ENCODE measurements at places on chromosomes 1 and 21. TPM values are rescaled to one million over a fixed set of nuclear protein-coding genes. Genes with fewer than 3 reads are reported as not detected.
A peak's percentile ranks its signal among the peaks of the same experiment; 100 is the strongest.

DNA sequence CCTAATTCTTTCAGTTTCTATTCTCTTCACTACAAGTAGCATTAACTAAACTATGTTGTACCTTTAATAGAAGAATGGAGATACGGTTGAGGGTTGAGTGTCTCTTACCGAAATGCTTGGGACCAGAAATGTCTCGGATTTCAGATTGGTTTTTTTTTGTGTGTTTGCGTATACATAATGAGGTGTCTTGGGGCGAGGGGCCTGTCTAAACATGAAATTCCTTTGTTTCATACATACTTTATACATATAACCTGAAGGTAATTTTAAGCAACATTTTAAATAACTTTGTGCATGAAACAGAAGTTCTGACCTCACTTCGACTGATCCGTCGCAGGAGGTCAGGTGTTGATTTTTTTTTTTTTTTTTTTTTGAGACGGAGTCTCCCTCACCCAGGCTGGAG lies 36.3 kb upstream of the MYOCOS start:
- no peak for DNase-seq

DNA sequence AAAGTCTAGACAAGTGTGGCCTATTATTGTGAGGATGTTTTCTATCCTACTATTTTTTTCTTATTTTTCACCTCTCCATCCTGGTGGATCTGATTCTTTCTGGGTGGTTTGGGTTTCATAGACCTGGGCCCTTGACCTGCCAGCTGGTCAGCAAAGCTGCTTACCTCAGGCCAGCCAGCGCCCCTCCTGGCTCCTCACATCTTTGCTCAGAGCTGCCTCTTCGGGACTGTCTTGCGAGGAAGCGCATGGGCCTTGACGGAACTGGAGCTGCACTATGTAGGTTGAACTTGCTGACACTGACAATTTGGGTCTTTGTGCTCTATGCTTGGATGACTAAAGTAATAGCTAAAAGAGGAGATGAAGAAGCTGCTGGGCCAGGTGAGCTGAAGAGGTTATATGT lies 138.5 kb upstream of the SYT6 start:
- no peak for DNase-seq

GRCh38 chr1:34479731-34480130 lies 275.1 kb upstream of the GJB5 start:
- DNase-seq = no peak

GRCh38 chr1:114153261-114154145 lies at the start of gene SYT6:
Gene SYT6, minus strand, starts transcription at chr1:114153869. Its CDS starts 97 bp downstream, at chr1:114153772.
- DNase-seq = no peak

DNA sequence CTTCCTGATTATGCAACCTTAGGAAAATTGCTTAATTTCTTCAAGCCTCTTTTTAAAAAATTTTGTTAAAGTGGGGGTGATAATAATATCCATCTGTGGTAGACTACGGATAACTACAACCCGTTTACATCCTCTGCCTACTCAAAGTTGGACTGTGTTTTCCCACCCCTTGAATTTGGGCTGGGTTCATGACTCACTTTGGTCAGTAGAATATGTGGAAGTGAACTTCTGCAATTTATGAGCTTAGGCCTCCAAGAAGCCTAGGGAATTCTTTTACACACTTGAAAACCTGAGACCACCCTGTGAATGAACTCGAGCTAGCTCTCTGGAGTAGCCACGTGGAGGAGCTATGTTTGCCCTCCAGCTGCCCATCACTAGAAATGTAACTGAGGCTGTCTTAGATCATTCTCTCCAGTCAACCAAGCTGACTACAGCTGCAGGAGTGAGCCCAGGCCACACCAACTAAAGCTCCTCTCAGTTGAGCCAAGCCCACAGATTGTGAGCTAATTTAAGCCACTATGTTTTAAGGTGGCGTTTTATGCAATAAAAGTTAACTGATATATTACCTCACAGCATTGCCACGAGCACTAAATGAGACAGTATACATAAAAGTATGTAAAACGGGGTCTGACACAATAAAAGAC lies 29.6 kb upstream of the CACHD1 start:
- DNase-seq = no peak

DNA sequence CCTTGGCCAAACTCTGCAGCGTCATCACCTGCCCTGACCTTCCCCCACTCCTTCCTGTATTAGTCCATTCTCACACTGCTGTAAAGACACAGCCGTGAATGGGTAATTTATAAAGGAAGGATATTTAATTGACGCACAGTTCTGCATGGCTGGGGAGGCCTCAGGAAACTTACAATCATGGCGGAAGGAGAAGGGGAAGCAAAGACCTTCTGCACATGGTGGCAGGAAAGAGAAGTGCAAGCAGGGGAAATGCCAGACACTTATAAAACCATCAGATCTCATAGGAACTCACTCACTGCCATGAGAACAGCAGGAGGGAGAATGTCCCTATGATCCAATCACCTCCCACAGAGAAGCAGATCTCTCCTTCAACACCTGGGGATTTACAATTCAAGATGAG lies 408.5 kb downstream of the PTPRU start:
- no peak for DNase-seq

DNA sequence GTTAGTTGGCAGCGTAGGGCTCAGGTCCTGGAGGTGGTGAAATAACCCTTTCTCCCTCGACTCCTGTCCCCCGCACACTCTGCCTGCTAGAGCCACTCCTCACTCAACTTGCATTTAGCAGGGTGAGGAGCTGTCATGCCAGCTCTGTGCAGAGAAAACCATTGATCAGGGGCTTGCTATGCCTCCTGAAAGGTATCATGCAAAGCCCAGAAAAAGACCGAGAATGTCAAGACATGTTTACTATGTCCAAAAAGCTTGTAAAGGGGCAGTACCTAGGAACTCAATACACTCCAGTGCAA lies 18.0 kb downstream of the ALDH4A1 start:
- DNase-seq = no peak

- DNase-seq = no peak
Measured at GRCh38 chr21:35259457-35259856, 210.4 kb upstream of the RUNX1 start.

GRCh38 chr1:3915551-3916121 lies 15.6 kb upstream of the C1orf174 start:
- no peak for DNase-seq

DNA sequence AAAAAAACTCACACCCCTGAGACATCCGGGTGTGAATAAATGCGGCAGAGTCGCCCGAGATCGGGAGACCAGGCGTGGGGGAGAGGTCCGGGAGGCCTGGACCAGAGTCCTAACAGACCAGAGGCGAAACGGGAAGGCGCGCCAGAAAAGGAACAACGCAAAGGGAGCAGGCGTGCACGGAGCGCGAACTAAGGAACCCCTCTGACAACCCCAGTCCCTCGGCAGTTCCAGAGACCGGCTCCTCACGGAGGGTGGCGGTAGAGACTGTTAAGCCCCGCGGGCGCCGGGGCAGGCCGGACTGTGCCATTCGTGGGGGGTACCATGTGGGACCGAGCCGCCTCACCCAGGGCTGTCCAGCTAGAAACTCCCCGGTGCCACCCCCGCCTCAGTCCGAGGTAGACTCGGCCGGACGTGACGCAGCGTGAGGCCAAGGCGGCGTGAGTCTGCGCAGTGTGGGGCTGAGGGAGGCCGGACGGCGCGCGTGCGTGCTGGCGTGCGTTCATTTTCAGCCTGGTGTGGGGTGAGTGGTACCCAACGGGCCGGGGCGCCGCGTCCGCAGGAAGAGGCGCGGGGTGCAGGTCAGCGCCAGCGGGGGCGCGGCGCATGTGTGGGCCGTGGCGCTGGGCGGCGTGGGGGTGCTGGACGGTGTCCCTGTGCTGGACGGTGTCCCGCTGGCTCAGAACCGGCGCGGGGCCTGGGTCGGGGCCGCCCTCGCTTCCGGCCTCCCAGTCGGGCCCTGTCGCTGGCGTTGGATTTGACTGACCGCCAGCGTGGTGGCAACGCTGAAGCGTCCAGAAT lies at the start of gene PARK7:
Gene PARK7 (plus strand): TSS at position 496 of the 798 bp plus-strand sequence. CDS start 1,075 bp downstream, outside the sequence.
- peak; percentile 100 for DNase-seq

DNA sequence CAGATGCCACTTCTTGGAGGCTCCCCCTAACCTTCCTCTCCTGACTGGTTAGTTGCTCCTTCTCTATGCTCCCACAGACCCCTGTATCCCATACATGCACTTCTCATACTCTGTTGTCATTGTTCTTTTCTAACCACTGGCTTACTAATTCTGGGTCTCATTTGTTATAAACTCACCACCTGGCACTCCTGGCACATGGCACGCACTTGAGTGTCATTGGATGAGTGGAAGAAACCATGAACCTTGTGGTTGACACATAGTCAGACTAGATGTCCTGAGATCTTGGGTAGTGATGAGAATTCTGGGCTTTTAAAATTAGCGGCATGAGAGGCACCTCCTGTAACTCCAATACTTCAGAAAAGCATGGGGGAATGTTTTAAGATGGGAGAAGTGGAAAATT lies 49.3 kb downstream of the TRIM62 start:
- DNase-seq = no peak

GRCh38 chr1:199226163-199226562 lies 587.3 kb downstream of the PTPRC start:
- peak; percentile 32 for DNase-seq

DNA sequence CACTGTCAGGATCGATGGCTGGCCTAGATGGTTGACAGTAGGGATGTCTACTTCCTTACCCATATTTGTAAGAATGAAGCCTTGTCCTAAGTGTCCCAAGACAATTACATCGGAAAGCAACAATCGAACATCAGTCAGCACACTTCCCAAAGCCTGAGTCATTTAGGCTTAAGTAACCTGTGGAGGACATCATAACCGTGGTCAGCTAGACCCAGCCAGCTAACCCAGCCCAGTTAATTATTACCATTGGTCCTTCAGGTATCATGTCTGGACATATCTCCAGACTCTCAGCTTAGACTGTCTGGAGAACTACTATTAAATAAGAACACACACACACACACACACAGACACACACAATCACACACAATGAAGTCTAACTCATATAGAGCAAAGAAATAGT lies 264.7 kb downstream of the TRABD2B start:
- no peak for DNase-seq

DNA sequence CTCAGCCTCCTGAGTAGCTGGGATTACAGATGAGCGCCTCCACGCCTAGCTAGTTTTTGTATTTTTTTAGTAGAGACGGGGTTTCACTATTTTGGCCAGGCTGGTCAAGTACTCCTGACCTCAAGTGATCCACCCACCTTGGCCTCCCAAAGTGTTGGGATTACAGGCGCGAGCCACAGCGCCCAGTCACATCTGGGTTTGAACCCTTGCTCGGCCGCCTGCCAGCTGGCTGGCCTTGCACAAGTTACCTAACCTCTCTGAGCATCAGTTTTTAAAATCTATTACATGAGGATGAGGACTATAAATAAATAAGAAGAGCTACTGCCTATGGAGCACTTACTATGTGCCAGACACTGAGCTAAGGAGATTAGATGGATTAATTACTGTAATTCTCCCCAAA lies 17.7 kb upstream of the PADI2 start:
- no peak for DNase-seq

DNA sequence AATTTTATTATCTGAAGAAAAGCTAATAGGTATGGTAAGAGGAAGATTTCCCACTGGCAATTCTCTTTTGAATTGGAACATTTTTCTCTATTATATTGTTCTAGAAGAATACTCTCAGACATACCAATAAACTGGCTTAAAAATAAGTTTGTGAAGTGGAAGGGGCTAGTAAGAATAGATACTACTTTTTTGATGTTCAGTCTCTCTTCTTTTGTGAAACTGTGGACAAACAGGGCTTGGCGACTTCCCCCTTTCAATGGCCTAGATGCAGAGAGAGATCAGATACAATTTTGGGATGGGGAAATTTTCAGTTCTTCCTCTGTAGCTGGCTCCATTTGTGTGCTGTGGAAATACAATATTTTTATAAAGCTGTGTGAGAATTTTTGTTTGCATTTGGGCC lies 2.5 kb downstream of the PBX1 start:
- no peak for DNase-seq

GRCh38 chr1:108719656-108720435 lies 7.1 kb downstream of the FNDC7 start:
- DNase-seq = no peak

DNA sequence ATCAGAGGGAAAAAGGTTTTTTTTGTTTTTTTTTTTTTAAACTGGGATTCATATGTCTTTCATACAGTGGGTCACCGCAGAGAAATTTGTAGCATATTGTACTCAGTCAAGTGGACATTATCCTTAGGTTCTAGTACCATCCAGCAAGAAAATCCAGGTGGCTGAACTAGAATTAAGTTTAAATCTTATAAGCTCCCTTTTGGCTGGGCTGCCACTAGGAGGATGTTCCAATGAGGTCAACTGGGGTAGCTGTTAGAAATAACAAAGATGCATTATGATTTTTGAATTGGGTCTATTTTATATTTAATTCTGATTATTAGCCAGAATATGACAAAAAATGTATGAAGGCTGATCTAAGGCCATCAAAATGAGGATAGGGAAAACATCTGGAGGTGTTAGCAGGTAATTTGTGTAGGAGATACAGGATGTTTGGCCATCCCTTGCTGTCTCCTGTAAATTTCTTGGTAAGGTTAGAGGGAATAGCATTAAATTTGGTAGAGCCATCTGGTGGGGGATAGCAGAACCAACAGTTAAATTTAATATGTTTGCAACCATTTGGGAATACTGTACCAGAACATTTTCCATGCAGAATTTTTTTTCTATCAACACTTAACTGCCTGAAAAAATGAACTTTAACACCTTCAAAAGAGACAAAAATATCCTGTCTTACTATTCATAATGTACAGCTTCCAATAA lies 568.5 kb upstream of the B3GALT2 start:
- peak; percentile 4 for DNase-seq

- DNase-seq = no peak
Measured at GRCh38 chr1:33805988-33806387, 57.9 kb upstream of the HMGB4 start.

- DNase-seq = peak; percentile 15
Measured at GRCh38 chr1:157994704-157995582, 1.5 kb downstream of the KIRREL1 start.

GRCh38 chr1:39142401-39143060 lies 62.0 kb upstream of the MACF1 start:
- no peak for DNase-seq

GRCh38 chr1:151760597-151761385 lies 2.5 kb downstream of the MRPL9 start:
- no peak for DNase-seq

S100A7 gene
- polyA plus RNA-seq = not detected

PTPN7 gene
- 53.0 TPM for polyA plus RNA-seq

CD48 gene
- 422 TPM for polyA plus RNA-seq

AMY1C gene
- not detected for polyA plus RNA-seq

FCGR3A gene
- polyA plus RNA-seq = 1.5 TPM

TRIM45 gene
- 0.72 TPM for polyA plus RNA-seq

SLC19A1 gene
- 8.7 TPM for polyA plus RNA-seq

TNFRSF1B gene
- 37.7 TPM for polyA plus RNA-seq

ARHGEF16 gene
- polyA plus RNA-seq = not detected

LEFTY1 gene
- 0.07 TPM for polyA plus RNA-seq

OSCP1 gene
- 0.23 TPM for polyA plus RNA-seq

MANEAL gene
- polyA plus RNA-seq = 1.1 TPM

KCNH1 gene
- not detected for polyA plus RNA-seq

FRRS1 gene
- polyA plus RNA-seq = 0.68 TPM

ADGRL2 gene
- polyA plus RNA-seq = not detected

NR1I3 gene
- polyA plus RNA-seq = not detected

SPATA46 gene
- polyA plus RNA-seq = not detected

TRIM63 gene
- 0.22 TPM for polyA plus RNA-seq

OR2L2 gene
- 0.72 TPM for polyA plus RNA-seq

FAM72D gene
- polyA plus RNA-seq = 0.21 TPM

CR1 gene
- polyA plus RNA-seq = 22.0 TPM
